ENCODE measurements at places on chromosomes 6 and 20.

DNA sequence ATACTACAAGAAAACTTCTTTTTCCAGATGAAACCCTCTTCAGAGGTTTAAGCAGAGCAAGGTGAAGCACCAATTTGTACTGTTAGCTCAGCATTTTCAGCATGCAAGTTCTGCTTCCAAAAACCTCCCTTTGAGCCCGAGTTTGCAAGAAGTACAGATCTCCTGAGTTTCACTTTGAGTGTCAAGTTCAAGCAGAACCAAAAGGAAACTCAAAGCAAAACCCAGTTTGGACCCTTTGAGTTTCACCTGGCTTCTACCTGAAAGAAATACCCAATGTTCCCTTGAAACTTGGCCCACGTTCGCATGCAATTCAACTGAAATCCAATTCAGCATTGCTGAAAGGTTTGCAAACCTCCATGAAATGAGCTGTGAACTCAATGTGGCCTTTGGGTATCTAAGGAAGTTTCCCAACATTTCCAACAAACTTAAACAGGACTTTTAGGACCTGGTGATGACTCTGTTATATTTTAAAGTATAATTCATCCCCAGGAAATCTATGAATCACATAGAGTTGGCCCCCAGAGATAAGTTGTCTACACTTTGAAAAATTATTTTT is 62.9 kb upstream of the HBS1L start:
- DNase-seq, result no peak

- DNase-seq, result peak; percentile 9
Observed at GRCh38 chr20:48724891-48725554, 102.8 kb downstream of the PREX1 start.

DNA sequence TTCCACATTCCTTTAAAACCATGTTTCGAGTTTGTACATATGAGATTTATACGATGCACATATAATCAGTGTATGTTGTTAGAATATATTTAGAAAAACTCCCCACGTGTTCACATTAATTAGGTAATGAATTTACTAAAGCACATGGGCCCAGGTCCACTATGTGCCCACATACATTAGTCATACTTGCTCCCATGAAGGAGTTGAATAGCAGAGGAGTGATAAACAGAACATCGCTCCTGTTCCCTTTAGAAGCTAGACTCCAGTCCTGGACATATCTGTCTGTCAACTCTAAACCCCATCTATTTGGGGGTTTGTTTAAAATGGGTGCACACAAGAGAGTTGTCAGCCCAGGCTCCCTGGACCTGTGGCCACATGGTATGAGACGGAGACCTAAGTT is 108.1 kb upstream of the TIAM2 start:
- no peak for DNase-seq

DNA sequence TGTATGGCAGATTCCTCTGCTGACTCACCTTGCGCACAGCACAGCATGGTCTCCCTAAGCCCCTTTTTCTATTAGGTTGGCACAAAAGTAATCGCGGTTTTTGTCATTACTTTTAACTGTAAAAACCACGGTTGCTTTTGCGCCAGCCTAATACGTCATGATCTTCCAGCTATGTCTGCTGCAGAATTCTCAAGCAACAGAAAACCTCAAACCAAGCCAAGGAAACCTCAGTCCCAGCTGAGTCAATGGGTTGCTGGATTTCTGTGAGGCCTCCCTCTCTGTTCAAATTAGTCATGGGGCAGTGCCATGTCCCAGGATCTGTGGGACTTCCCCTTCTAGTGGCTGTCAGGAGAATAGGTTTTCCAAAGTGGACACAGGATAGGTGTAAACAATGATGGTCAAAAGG is 15.7 kb upstream of the ENPP1 start:
- DNase-seq, result no peak

DNA sequence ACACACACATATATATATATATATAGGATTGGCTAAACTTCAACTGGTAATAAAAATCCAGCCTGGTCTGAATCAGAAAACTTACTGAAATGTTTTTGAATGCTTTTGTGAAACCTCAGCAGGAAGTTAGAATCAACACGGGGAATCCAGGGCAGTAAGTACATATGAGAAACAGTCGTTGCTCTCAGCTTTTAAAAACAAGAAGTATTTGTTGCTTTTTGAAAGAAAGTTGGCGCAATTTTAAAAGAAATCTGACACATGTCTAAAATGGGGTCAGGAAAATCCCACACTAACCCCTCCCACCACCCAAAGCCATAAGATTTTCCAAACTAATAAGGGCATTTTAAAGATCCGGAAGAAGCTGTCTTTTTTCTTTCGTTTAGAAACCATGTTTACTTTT is 11.5 kb upstream of the CCDC170 start:
- DNase-seq, result no peak

GRCh38 chr6:44094403-44095242 is 32.6 kb downstream of the MRPL14 start:
- no peak for DNase-seq

DNA sequence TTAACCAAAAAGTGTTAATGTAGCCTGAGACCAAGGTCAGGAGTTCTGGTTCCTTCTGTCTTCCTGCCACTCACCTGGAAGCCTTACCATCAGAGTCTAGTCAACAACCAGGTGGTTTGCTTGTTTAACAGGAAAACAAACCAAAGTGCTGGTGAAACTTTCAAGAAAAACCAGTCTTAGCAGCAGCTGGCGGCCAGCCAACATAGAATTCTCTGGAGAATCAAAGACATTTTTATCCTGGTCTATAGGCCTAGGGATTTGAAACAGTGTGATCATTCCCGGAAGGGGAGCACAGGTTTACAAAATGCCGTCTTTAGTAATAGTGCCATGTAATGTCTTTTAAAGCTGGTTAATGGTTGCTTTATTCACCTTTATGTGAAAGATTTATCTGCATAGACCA is 146.6 kb upstream of the AKIRIN2 start:
- DNase-seq, result no peak

DNA sequence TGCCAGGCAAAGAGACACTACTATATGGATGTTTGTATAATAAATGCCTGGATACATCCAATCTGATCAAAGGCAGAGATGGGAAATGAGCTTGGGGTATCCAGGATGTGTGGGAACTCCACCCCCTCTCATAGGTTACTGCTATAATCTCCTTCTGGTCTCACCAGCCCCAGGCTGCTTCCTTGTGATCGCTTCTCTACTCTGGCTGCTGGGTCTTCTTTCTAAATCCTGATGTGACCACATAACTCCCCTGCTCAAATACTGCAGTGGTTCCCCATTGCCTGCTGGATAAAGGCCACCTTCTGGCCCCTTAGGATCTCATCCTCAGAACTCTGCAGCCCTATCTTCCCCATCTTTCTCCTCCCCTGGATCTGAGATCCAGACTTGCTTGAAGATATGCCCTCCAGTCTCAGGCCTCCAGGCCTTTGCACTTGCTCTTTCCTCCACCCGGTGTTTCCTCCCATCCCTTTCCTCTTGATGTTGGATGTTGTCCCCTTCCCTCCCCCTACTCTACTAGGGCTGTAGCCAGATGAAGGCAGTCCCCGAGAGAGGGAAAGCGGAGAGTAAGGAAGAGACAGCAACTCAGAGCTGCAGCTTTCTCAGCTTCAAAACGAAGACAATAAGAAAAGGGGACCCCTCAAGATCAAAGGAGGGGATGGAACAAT is 828 bp upstream of the XKR7 start:
- no peak for DNase-seq

GRCh38 chr6:131951576-131952230 is 531 bp upstream of the CCN2 start:
- DNase-seq, result no peak

- peak; percentile 7 for DNase-seq
Observed at GRCh38 chr6:30618270-30618797, 694 bp downstream of the MRPS18B start.

DNA sequence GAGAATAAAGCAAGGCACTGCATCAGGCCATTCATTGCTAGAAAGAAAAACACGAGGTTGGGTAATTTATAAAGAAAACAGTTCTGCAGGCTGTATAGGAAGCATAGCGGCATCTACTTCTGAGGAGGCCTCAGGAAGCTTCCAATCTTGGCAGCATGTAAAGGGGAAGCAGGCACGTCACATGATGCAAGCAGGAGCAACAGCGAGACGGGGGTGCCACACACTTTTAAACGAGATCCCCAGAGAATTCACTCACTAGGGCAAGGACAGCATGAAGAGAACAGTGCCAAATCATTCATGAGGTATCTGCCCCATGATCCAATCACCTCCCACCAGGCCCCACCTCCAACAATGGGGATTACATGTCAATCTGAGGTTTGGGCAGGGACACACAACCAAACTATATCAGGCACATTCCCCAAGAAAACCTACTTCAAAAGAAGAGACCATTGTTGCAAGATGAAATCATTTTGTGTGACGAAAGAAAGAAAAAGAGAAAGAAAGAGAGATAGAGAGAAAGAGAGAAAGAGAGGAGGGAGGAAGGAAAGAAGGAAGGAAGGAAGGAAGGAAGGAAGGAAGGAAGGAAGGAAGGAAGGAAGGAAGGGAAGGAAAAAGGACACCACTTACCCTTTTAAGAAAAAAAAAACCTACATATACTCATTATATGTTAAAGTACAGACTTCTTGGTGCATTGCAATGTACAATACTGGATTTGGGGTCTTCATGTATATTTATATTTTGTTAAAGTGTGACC is 95.9 kb upstream of the PLEKHG1 start:
- DNase-seq, result no peak

DNA sequence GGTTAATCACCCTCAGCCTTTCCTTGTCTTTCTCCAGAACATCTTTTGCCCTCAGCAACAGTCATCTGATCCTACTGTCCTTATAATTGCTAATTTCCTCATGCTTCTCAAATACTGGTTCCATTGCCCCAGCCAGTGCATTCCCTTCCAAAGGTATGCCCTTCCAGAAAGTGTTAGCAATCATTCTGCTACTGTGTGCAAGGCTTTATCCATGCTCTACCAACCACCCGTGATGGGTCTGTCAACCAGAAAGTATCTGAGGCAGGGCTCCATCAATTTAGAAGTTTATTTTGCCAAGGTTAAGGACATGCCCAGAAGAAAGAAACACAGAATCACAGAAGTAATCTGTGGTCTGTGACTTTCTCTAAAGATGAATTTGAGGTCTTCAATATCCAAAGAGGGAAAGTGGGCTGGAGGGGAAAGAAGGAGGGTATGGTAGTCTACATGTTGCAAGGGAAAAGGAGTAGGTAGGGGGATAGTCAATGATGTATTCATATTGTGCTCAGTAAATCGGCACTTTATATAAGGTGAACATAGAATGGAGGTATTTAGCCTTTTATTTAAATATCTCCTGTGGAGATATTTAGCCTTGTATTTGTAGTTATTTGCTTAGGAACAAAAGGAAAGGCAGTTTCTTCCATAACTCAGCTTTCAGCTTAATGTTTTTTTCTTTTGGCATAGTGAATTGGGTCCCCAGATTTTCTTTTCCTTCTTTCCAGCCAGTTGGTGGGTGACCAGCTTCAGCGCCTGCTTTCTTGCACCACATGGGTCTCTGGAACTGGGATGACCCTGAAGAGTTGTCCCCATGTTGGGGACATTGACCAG is 35.2 kb upstream of the PAQR8 start:
- DNase-seq, result no peak

DNA sequence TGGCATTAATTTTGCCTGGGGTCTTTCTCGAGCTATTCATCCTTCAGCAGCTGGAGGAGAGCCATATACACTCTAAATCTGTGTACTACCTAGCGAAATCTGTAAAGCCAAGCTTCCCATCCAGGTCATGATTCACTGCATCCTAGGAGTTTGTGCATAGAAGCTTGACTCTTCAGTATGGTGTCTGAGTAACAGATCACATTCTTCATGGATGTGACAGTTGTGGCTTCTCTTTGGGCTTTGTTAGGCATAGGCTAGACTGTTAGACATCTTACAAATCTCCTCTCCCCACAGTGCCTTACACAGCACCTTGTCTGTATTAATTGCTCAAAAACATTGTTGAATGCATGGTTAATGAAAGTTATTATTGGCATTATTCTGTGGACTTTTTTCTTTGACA is 177.0 kb downstream of the EYA4 start:
- no peak for DNase-seq

DNA sequence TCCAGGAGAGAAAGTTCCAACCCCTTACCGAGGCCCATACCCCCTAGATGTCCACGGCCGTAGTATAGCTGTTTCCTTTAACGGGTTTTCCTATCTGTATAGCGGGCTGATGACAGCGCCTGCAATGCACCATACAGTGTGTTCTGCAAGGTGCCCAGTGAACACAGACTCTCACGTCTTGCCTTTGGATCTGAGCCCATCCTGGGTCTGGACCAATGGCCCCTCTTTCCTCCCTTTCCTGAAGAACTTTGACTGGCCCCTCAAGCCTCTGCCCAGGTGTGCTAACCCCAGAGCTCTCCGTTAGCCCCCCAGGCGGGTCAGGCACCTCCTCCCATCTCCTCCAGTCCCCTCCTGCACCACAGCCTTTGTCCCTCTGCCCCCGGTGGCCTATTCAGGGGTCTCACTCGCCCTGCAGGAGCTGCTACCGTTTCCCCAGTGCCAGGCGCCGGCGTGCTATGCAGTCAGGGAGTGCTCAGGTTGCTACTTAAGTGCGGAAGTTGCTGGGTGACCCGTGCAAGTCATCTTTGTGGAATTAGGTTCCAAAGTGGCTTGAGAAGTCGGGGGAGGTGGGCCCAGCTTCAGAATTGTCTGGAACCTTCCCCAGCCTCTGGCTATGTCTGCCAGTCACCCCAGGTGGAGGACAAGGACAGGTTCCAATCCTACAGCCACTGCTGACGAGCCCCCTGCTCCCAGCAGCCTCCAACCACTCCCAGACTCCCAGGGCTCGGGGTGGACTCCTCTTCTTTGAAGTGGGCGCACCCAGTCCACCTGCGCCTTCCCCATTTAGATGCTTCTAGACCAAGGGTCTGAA is 35.0 kb upstream of the ZBP1 start:
- no peak for DNase-seq

DNA sequence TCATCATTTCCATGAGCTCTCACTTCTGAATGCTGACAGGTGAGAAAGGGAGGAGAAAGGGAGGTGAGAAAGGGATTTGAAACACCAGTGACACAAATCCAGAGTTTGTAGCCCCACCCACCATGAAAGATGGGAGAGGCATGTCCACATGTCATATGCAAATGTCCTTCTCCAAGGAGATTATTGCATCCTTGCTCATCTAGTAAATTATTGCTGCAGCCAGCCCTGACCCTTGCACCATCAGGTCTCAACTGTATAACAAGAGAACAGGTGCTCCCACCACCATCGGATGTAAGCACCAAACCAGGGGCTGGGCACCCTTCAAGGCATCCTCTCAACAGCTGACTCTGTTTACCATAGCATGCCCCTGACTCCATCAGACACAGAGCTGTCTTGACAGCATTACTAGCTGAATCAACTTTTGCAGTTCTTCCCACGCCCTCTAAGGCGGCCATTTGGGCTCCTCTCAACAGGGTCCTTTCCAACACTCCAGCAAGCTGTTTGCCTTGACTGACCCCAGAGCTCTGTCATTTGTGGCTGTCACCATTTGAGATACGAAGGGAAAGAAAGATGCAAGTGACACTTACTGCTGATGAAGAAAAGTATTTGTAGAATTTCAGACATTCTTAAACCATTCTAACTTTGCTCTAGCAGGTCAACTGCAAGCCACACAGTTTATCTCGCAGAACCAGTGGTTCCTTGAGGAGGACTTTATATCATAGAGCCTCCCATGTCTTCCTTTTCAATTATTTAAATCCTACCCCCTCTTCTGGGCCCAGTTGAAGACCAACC is 14.2 kb downstream of the GFOD1 start:
- DNase-seq, result no peak
